ENCODE measurements at places on chromosomes 1 and 21.

GRCh38 chr1:227268943-227269342, 49.3 kb downstream of the CDC42BPA start:
- DNase-seq = no peak

- DNase-seq = no peak
These were observed 30.9 kb downstream of the FAM163A start for GRCh38 chr1:179774000-179774399.

GRCh38 chr1:154386643-154387352, 18.3 kb upstream of the IL6R start:
- DNase-seq = no peak

DNA sequence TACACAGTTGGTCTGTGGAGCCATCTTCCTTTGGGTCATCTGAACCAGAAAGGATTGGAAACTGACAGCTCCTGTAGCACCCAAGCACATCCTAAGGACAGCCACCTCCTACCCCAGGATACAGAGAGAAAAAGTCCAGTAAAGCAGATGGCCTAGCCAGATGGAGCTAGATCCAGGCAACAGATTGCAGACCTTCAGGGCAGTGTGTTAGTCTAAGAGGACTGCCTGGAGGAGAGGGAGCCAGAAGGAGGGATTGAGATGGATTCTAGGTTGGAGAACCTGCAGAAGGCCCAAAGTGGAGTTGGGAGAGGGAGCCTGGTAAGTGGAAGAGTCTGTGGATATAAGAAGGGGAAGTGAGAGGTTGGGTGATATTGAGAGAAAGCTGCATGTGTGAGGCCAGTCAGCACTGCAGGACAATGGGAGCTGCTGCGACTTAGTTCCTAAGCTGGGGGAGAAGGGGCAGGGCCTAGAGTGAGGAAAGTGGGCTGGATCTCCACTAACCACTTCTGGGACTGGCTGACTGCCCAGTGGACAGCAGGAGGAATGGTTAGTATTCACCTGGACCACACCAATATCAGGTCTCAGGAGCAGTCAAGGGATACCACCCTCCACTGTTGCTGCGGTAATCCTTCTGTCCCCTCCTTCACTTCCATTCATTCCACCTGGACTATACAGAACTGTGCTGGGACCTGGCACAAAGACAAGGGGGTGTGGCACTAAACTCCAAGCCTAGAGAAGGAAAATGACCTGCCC, 13.4 kb downstream of the BCAN start:
- no peak for DNase-seq

GRCh38 chr1:224565186-224565585, 50.9 kb upstream of the CNIH3 start:
- peak; percentile 97 for DNase-seq

- no peak for DNase-seq
These were observed 139.1 kb downstream of the KAZN start for GRCh38 chr1:14737561-14738094.

DNA sequence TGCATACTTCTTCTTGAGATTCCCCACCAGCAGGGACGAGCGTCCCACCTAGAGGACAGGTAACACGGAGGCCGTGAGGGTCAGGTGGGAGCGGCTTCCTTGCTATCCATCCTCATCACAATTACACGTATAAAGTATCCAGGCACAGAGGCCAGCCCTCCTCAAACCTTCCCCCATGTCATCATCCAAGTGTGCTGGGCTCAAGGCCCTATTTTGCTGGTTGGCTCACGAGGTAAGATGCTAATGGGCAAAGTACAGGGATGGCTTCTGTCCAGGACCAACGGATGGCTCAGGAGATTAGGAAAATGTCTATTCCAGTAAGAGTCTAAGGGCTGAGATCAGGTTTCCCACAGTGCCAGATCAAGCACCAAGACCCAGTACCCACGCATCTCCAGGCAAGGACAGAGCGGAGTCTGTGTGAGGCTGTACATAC, 11.5 kb upstream of the A3GALT2 start:
- DNase-seq = no peak

- DNase-seq = peak; percentile 83
These were observed 8.0 kb downstream of the RRP1B start for GRCh38 chr21:43667191-43667904.
